ENCODE measurements at places on chromosomes 1 and 21.

DNA sequence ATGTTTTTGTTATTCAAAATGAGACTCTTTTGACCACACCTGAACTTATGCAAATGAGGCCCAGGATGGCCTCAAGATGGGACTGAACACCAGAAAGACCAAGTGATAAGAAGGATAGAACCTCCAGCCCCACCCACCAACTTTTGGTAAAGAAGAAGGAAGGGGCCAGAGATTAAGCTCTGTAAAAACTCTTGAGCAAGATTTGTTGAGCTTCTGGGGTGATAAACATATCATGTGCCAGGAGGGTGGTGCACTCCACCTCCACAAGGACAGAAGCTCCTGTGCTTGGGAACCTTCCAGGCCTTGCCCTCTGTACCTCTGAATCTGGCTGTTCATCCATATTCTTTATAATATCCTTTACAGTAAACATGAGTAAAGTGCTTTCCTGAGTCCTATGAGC, 5.3 kb downstream of the RSPH1 start:
- no peak for DNase-seq

DNA sequence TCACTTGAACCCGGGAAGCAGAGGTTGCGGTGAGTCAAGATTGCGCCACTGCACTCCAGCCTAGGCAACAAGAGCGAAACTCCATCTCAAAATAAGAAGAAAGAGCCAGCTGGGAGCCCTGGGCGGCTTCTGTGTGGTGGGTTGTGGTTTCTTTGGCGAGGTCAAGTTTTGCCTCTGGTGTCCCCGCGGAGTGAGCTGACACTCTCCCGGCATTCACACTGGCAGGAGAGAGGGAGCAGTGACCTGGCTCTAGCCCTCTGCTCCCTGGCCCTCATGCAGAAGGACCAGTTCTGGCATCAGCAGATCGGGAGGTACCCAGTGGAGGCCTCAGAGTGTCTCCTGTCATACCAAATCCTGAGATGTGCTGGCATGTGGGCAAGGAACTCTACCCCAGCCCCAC, 81.0 kb upstream of the VAMP3 start:
- DNase-seq: no peak

DNA sequence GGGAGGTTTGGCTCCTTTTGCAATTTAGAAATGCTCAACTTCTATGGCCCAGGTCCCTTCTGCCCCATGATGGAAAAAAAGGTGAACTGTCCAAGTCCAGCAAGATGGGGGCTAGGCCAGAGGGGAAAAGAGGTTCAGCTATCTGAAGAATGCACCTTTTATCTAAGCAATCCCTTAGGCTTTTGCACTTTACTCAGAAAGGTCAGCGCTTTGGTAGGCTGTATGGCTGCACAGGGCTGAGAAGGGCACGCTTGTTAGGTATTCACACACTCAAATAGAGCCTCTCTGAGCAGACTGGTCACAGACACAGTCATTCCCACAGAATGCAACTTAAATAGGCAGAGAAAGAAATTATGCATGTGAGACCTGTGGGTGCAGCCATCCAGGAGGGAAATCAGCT, 31.0 kb downstream of the KANK4 start:
- no peak for DNase-seq

GRCh38 chr1:198880818-198881597, 242.2 kb downstream of the PTPRC start:
- no peak for DNase-seq

DNA sequence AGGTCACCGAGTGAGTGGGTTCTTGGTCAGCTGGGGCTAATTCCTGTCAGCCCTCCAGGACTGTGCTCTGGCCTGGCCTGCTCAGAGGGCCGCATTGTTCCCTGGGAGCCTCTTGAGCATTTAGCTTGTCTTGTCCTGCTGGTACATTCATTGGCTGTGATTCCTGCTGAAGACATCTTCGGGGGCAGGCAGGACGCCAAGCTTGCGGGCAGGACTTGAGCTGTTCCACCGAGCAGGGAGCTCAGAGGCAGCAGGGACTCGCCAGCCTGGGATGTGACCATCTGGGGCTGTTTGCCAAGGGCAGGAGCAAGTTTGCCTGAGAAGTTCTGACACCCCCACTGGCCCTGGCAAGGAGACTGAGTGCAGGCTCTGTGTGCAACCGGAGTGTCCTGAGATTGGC, 7.0 kb upstream of the SLC26A9 start:
- DNase-seq: no peak

GRCh38 chr1:230681599-230681998, 32.3 kb downstream of the AGT start:
- DNase-seq: no peak

DNA sequence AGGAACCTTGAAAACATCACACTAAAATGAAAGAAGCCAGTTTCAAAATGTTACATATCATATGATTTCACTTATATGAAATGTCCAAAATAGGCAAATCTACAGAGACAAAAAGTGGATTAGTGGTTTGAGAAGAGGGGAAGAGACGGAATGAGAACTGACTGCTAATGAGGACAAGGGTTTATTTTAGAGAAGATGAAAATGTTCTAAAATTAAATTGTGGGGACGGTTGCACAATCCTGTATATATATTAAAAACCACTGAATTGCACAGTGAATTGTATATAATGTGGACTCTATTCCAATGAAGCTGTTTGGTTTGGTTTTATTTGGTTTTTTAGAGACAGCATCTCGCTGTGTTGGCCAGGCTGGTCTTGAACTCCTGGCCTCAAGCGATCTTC, 35.6 kb downstream of the PRPF38A start:
- DNase-seq: no peak

GRCh38 chr1:65077369-65077768, 70.6 kb upstream of the AK4 start:
- DNase-seq: no peak

DNA sequence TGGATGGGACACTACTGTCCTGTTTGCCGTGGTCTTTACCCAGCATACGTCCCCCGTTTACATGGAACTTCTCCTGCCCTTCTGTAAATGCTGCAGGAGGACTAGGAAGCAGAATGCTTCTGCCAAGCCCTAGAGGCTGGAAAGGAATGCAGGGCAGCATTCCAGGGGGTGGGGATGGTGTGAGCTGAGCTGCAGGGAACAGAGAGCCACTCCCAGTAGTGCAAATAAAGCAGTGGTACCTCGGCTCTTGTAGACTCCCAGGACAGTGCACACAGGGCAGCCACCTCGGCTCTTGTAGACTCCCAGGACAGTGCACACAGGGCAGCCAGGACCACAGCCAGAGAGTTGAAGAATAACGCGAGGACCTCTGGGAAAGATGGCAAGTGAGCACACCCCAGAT, 35.4 kb downstream of the PTPRU start:
- no peak for DNase-seq

GRCh38 chr21:37378700-37379139, 12.1 kb downstream of the DYRK1A start:
- DNase-seq: no peak

GRCh38 chr1:28302247-28302646, 26.6 kb upstream of the MED18 start:
- no peak for DNase-seq

DNA sequence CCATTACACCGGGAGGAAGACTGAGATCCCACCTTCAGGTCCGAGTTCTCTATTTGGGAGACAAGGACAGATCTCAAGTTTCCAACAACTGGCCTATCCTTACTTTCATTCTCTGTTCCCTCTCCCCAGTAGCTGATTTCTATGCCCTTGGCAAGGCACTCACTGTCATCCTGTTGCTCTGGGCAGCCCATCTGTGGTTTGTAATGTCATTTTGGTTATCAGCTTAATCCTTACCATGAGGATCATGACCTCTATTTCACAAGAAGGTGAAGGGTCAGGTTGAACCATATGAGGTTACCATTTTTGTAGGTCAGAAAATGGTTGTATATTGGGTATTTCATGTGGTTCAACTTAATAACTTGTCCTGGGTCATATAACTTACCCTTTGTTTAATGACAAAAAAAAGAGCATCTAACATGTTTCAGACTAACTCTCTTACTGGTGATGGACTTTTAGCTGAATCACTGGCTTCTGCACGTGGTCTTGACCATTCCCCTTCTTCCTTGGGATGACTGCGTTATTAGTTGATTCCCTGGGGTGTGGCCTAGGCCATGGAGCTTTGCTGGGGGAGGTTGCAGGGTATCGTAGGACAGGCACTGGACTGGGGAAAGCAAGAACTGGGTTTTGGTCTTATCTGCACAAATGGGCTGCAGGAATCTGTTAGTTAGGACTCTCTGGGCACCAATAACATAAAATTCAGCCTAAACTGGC, 120.2 kb downstream of the ACTL8 start:
- DNase-seq: no peak

DNA sequence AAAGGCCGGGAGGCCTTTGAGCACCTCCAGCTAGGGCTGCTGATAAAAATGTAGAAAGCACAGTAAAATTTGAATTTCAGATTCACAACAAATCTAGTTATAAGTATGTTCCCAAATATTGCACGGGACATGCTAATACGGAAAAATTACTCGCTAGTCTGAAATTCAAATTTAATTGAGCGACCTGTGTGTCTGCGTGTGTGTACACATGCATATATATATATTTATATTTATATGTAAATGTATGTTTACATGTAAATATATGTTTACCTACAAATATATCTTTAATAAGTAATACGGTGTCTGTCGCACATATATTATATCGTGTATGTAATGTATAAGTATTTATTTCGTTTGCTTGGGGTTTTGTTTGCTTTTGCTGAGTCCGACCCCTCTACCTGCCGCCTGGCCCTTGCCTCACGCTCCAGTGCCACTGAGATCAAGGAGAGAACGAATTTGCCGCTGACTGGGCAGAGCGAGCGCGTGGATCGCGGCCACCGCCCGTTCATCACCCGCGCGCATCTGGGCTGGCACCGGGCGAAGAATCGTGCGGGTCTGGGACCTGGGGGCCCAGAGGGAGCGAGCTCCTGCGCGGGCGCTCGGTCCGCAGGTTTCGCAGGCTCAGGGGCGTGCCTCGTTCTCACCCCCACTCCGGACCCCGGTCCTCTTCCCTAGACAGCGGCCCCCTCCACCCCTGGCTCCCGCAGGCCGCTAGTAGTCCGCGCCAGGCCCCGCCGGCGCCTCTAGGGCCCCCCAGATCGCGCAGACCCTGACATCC, 534 bp upstream of the WRAP73 start:
- DNase-seq: no peak

GRCh38 chr1:39877980-39878956, 5.0 kb downstream of the TRIT1 start:
- DNase-seq: no peak

GRCh38 chr1:146020058-146021049, 1.2 kb downstream of the HJV start:
- DNase-seq: no peak

DNA sequence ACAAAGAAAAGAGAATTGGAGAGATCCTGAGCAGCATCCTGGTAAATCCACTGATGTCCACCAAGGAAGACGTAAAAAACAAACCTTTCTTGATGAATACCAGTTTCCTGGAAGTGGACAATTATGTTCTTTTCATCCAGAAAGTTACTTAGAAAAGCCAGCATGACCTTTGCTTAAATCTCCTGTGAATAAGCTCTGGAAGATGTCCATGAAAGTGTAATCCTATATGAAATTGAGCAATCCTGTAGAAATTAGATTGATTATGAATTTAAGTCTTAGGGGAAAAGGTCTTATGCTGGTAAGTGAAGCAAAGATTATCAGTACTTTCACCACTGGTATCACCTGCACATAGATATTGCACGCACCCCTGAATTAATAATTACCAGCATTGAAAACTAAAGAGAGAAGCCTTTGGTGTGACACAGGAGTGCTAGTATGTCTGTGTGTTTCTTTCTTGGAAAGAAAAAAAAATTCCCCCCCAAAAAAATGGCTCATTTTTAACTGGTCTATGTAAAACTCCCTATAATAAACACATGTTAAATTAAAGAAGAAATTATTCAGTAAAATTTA, 164.5 kb upstream of the LHX8 start:
- DNase-seq: no peak

DNA sequence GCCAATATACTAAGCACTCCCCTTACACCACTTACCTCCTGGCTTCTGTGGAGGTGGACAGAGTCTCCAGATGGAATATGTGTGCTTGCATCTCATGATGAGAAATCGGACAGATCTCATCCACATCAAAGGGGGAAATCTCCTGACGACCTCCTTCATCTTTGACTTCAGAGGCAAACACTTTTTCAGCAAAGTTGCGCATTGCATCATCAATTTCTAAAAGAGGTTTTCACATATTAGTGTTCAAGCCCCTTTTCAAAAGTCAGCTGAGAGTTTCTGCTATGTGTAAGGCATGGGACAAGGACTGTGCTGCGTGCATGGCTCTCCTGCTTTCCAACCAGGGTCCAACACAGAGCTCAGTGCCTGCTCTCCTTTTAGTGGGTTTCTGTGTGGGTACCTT, 6.8 kb downstream of the AMPD1 start:
- no peak for DNase-seq

- DNase-seq: no peak
These were observed 40.7 kb downstream of the XPR1 start for GRCh38 chr1:180672505-180672904.

DNA sequence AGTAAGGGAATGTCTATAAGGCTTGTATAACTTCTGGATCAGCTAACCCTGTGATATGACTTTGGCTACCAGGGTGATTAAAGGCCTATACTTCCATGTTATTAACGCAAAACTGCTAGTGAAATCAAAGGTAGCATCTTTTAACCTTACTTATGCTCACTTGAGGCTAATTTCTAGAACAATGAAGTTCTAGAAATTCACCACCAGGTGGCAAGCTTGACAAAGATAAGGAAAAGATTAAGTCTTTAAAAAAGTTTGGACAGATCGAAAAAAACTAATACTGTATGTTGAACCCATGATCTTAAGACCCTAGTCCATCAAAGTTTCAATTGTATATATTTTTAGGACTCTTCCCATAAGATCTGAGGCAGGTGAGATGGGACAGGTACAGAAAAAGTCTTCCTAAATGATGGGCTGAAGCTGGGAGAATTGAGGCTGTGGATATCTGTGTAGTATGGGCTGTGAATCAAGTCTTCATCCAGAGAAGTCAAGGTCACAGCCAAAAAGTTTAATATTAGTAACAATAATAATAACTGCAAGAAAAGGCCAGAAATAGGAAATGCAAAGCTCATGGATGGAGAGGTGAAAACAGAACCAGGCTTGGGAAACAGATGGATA, 18.8 kb downstream of the KYAT3 start:
- no peak for DNase-seq

- no peak for DNase-seq
These were observed 261.4 kb upstream of the USP24 start for GRCh38 chr1:55476445-55477015.

- DNase-seq: no peak
These were observed 44.6 kb downstream of the MIGA1 start for GRCh38 chr1:77824079-77824478.

GRCh38 chr1:109762039-109762585, 1.6 kb downstream of the EPS8L3 start:
- DNase-seq: no peak

DNA sequence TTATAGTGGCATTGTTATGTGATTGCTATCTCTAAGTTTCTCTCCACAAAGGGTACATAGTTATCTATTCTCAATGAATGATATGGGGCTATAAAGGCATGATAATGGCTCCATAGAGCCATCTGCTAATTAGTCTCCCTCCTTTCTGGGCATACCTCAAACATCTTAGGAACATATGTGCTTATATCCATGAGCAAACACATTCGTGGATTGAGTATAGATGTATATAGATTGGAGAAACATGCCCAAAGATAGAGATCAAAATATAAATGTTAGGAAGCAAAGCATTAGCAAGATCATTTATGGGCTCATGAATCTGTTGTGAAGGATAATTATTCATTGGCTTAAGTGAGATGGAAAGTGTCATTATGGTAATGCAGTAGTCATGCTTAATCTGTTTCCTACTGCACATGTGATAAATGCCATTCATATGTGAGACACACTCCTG, 155.8 kb upstream of the UBE2U start:
- DNase-seq: no peak

Data from activated T-helper 1 cell treated with anti-CD3 and anti-CD28 coated beads, Interleukin-2, amount 50 U/mL, for 16 hours (primary cell).